IMR-90 (cell line): ENCODE measurements at places on chromosomes 5 and 9. TPM values are rescaled to one million over a fixed set of nuclear protein-coding genes. Genes with fewer than 3 reads are reported as not detected.

The GALNT12 gene
- total RNA-seq = 2.5 TPM in 2 replicates

The PRDM9 gene
- not detected in 2 replicates for total RNA-seq

The SLC12A7 gene
- 3.0 and 3.3 TPM in 2 replicates for total RNA-seq

The IL3 gene
- not detected in 2 replicates for total RNA-seq

The ZFAND5 gene
- 35.8 and 53.3 TPM in 2 replicates for total RNA-seq

The RNF183 gene
- not detected in 2 replicates for total RNA-seq

The MRRF gene
- total RNA-seq = 35.8 and 38.0 TPM in 2 replicates

The IER5L gene
- total RNA-seq = 12.5 and 14.4 TPM in 2 replicates

The PCDHB10 gene
- total RNA-seq = under 0.01 and 0.18 TPM in 2 replicates

The ACOT12 gene
- total RNA-seq = not detected in 2 replicates

The MYORG gene
- 0.36 and 0.56 TPM in 2 replicates for total RNA-seq

The PCDHAC1 gene
- total RNA-seq = under 0.01 TPM in 1 of 2 replicates, not detected in the other

The DAB2 gene
- total RNA-seq = 50.0 and 97.2 TPM in 2 replicates

The CDC20B gene
- total RNA-seq = not detected in 2 replicates

DNA sequence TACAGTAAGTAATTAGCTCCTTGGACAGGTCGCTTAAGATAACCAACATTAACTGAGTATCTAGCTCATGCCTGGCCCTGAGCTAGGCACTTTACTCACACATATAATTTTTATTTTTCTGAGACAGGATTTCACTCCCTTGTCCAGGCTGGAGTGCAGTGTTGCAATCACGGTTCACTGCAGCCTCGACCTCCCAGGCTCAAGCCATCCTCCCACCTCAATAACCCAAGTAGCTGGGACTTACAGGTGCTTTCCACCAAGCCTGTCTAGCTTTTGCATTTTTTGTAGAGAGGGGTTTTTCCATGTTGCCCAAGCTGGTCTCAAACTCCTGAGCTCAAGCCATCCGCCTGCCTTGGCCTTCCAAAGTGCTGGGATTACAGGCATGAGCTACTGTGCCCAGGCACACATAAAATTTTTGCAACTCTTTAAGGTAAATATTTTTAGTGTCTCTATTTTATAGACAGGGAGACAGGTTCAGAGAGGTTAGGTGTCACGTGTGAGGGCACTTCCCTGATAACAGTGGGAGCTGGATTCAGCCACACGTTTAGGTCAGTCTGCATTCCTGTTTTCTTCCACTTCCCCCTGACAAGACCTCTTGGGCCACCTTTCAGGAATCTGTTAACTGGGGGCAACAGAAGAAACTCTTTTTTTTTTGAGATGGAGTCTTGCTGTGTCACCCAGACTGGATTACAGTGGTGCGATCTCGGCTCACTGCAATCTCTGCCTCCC lies 18.2 kb downstream of the HBEGF start:
- no peak for DNase-seq

- DNase-seq = no peak
These were observed 133.5 kb downstream of the MED27 start for GRCh38 chr9:131946180-131946579.

- no peak for DNase-seq
These were observed 54.5 kb upstream of the SEMA6A start for GRCh38 chr5:116629168-116629567.

DNA sequence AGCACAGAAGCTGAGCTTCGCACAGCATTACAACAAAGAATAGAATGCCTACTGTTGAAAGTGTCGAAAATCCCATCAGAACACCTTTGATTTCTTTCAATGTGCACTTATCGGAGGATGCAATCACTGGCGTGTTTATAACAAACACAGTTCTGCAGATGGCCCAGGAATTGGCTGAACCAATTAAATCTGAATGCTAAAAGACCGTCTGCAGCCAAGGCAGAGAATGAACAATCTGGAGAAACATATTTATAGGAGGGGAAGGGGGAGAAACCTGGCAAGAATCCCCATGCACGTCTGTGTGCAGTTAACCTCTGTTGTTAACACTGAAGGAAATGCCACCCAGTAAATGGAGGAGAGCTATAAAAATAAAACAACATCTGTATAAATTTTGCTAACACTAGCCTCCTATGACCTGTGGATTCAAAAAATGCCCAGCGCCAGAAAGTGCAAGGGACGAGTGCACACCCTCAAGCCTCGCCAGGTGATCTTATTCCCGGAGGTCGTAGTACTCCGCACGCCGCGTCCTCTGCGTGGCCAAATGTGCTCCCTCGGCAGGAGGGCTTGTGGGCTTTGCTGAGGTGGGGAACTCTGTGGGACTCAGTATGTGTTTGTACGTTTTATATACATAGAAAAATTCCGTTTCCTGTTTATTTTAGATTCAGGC lies 56.8 kb downstream of the PTCH1 start:
- no peak for DNase-seq

GRCh38 chr9:137917795-137918194 lies 40.2 kb downstream of the CACNA1B start:
- no peak for DNase-seq

- no peak for DNase-seq
These were observed 4.2 kb downstream of the PRR7 start for GRCh38 chr5:177450667-177451424.

GRCh38 chr5:113520429-113520828 lies 6.9 kb downstream of the YTHDC2 start:
- peak; percentile 70 for DNase-seq

GRCh38 chr9:78830301-78830700 lies 533.4 kb downstream of the PSAT1 start:
- no peak for DNase-seq

DNA sequence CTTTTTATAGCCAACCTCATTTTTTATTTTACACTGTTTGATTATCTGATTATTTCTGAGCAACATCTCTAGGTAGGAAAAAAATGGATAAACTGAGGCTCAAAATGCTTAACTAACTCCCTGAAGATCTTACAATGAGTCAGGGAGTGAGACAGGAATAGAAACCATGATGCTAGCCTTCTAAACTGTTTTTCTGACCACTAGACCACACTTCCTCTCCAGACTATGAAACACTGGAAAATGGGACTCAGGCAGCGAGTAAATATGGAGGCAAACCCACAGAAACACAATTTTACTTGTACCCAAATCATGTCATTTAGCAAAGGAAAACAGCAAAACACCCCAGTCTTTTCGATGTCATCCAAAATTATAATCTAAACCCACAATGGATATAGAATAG lies 129.9 kb upstream of the ANKH start:
- no peak for DNase-seq

- DNase-seq = no peak
These were observed 99.3 kb downstream of the ANXA2R start for GRCh38 chr5:42940853-42941252.

GRCh38 chr9:133609311-133610098 lies at the start of gene FAM163B:
Gene FAM163B (minus strand): TSS chr9:133609389. CDS start chr9:133580223, 29,166 bp downstream.
- peak; percentile 22 for DNase-seq

- DNase-seq = peak; percentile 17
These were observed 206.3 kb downstream of the CSNK1G3 start for GRCh38 chr5:123718238-123718637.

DNA sequence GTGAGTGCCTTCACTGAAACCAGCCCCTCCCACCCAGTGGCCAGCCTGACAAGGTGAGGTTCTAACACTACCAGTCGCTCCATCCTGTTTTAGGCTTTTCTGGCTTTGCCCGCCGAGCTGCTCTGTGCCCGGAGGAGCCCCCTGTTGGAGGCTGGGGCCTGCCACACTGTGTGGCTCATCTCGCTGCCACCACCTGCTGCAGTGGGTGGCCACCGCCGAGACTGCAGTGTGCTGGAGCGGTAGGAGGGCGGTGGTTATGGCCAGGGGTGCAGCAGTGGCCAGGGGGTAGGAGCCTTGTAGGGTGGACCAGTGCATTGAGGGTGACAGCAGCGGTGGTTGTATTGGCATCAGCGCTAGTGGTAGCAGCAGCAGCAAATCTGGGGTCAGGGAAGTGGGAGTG lies 74.7 kb upstream of the PCAT7 start:
- no peak for DNase-seq

- no peak for DNase-seq
These were observed 23.8 kb downstream of the MACROH2A1 start for GRCh38 chr5:135375040-135375793.

DNA sequence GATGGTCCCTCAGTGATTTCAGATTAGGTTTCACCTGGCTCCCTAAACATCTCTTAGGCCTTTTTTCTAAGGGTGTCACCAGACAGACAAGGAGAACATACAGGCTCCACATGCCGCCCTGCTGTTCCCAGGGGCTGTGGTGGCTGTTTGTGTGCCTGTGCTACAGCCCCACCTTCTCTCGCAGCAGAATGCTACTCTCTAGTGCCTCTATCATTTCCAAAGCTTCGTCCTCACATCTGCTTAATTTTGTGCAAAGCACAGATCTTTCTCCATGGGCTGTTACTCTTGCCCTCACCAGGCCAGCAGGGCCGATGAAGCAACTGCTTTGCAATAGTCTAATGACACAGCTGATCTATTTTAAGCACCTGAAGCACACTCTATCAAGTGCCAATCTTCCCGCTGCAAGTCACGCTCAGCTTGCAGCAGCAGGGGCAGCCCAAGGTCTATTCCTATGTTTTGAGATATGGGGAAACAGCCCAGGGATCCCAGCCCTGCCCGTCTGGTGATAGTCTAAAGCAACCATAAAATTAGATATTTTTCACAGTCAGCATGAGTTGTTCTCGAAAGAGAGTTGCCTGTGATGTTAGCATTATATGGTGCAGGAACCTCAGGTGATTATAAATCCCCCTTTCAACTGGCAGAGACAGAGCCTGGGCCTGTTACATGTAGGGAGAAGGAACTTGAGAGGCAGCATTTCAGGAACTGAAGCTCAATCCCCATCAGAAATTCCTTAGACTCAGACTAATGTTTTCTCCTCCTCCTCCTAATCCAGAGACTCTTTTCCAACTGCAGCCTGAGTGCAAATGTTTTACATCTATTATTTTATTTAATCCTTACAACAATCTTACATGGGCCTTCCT lies 12.7 kb downstream of the ABLIM3 start:
- peak; percentile 75 for DNase-seq

DNA sequence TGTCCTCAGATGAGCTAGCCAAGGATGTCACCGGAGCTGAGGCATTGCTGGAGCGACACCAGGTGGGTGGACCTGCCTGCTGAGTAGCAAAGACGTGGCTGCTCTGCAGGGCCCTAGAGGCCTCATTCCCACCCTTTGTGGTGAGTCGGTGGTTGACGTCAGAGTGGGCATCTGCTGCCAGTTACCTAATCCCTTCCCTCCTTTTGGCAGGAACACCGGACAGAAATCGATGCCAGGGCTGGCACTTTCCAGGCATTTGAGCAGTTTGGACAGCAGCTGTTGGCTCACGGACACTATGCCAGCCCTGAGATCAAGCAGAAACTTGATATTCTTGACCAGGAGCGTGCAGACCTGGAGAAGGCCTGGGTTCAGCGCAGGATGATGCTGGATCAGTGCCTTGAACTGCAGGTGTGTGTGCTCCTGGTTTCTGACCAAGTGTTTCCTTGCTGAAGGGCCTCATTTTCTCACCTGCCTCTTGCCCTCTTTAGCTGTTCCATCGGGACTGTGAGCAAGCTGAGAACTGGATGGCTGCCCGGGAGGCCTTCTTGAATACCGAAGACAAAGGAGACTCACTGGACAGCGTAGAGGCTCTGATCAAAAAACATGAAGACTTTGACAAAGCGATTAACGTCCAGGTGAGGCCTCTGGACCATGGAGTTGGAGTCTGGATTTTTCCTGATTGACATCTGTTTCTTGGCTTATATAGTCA lies 48.9 kb downstream of the DYNC2I2 start:
- peak; percentile 7 for DNase-seq

- no peak for DNase-seq
These were observed 481.0 kb upstream of the PTGER4 start for GRCh38 chr5:40198736-40199135.

DNA sequence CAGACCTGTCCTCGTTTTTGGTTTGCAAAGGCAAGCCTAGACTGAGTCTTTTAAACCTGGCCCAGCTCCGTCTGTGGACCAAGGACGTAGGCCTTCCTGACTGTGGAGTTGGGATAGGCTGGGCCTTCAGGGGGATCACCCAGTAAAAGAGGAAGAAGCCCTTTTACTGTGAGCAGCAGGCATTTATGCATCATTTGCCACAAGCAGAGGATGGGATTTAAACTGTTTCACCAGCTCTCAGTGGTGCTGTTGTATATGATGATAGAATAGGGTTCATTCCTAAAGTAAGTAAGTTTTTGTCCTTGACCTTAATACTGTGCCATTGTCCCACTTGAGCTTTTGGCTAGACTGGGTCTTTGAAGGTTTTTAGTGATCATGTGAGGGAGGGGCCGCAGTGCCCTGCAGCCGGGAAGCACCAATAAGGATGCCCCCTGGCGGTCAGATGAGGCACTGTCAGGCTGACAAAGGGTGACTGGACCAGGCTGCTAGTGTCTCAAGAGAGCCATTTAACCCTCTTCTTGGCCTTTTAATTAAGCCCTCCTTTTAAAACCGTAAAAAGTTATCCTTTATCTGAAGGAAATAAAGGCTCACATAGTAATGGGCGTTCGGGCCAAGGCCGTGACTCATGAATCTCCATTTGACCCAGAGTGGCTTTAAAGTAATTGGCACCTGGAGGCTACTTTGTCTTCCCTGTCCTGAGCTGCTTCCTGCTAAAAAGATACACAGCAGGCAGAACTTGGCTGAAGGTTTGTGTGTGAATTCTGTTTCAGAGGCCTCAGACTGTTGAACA lies 74.0 kb downstream of the UBAP1 start:
- peak; percentile 54 for DNase-seq

DNA sequence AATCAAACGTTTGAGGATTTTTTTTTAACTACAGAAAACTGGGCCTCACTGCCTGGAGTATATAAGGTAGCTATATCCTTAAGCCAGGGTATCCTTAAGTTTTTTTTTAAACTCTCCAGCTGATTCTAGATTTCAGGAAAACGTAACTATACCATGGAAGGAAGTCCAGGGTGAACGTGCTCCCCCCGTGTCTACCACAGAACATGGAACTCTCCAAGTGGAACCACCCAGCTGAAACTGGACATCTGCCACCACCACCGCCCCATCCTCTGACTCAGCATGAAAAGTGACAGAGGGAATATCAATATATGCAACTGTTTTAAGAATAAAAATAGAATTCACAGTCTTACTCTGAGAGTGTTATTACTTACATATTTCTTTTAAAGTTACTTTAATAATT lies 61.3 kb downstream of the DROSHA start:
- DNase-seq = peak; percentile 54
